ENCODE measurements at places on chromosomes 11 and 22.
A peak's percentile ranks its signal among the peaks of the same experiment; 100 is the strongest.

DNA sequence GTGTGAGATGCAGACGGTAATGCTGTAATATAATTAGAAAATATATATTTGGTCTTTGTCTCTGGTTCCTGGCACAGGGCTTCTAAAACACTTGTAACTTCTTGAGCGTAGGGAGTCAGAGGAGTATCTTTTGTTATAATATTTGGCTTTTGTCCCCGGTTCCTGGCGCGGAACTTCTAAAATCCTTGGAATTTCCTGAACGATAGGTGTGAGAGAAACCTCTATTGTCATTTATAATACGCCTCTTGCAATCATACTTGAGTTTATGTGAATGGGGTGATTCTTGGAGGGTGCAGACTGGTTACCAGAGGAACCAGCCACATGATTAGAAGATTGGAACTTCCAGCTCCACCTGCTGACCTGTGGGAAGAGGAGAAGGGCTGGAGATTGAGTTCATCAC, 54.1 kb upstream of the ZBED5 start:
- no peaks in the 10 kb centered on the region for H3K27me3 ChIP-seq
- no peak overlapping the region for H3K27ac ChIP-seq
- DNase-seq = no peak
- H3K36me3 ChIP-seq = no peaks in the 10 kb centered on the region

GRCh38 chr11:110293389-110293788, 3.0 kb downstream of the RDX start:
- H3K27me3 ChIP-seq = no peaks in the 10 kb centered on the region
- H3K4me3 ChIP-seq = peak overlapping the region; percentile 80
- H3K27ac ChIP-seq = no peak overlapping the region
- H3K4me1 ChIP-seq = peaks cover 73% of the 10 kb centered on the region

GRCh38 chr11:132168344-132168981, 798.0 kb downstream of the NTM start:
- H3K27ac ChIP-seq = no peak overlapping the region
- no peaks in the 10 kb centered on the region for H3K4me1 ChIP-seq
- H3K36me3 ChIP-seq = no peaks in the 10 kb centered on the region
- DNase-seq = no peak
- no peaks in the 10 kb centered on the region for H3K27me3 ChIP-seq
- no peak overlapping the region for H3K4me3 ChIP-seq

DNA sequence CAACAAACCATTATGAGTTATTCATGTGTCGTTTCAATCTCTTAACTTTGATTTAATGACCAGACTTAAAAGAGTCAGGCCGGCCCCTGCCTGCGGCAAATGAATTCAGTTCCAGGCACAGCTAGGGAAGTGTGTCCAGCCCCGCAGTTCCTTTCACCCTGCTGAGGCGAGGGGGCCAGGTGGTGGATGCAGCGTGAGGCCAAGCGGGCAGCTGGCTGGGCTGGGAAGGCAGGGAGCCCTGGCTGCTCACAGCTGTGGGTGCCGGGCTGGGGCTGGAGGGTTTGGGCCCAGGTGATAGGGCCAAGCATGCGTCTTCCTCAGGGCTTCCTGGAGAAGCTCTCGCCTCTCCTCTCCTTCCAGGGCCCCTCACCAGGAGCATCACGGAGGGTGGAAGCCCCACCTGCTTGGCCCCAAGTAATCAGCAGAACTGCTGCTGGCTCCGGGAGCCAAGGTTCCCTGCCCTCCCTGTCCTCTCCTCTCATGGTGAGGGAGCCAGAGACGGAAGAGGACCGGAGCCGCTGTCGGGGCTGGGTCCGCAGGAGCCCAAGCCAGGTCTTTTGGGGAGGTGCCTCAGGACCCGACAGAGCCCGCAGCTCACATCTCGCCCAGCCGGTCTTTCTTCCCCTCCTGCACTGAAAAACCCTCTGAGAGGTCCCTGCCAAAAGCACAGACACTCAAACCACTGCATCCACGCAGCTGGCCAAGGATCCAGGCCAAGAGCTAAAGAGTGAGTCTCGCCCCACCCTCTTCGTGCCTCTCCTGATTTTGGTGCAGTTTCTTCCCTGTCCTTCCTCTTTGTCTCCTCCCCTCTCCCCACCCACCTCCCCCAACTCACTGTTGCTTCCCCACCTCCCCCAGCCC, 97.0 kb downstream of the ST3GAL4 start:
- H3K36me3 ChIP-seq = no peaks in the 10 kb centered on the region
- peaks cover 4% of the 10 kb centered on the region for H3K4me1 ChIP-seq
- no peak overlapping the region for H3K4me3 ChIP-seq

DNA sequence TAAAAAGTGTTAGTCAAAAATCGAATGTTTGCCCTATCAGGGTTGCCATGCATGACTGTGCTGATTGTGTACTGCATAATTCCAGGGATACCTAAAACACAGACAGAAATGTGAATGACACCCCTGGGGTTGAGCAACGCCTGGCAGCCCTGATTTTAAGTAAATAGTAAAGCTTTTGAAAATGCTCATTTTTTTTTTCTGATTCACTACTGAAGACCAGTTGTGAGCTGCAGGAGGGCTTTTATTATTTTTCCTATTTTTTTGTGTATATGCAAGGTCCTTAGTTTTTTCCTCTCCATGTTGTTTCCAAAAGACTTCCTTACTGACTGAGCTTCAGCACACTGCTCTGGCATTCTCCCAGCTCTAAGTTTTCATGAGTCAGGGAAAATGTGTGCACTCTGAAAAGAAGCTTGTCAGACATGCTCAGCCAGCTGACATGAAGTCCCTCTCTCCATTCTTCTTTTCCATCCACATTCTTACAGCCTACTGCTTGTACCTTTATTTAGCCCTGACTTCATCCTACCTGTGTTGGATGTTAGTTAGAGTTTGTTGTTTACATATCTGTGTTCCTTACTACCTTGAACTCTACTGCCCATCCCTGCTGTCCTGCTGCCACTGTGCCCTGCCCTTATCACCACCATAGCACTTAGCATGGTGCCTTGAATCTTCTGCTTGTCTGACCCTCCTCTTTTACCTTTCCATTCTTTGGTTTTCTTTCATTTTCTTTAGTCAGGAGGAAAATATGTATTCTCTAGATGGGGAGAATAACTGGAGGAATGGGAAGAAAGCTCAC, 79.5 kb downstream of the HORMAD2 start:
- H3K36me3 ChIP-seq = no peaks in the 10 kb centered on the region
- no peak overlapping the region for H3K27ac ChIP-seq
- no peak for DNase-seq

DNA sequence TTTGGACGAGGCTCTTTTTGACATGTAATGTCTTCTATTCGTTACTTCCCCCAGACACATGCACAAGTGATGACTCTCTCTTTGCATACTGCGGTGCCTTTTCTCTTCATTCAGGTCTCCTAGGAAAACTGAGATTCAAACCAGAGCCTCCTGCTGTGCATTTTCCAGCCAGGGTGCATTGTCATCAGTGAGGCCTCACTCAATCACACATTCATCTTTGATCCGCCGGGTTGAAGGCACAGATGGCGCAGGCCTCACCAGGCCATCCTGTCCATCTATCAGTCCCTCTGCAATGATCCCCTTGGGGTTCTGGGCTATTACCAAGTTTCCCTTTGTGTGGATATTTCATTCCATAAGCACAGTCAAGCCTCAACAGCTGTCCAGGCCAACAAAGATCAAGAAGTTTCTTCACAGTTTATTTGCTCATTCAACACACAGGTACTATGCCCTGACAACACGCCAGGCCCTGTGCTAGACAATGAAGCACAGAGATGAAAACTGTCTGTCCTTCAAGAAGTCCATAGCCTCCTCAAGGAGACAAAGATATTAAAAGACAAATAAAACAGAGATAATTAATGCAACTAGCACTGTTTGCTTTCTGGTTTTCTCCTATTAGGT, 107.8 kb downstream of the LARGE1 start:
- no peak overlapping the region for H3K27ac ChIP-seq
- peaks cover 15% of the 10 kb centered on the region for H3K4me1 ChIP-seq
- no peaks in the 10 kb centered on the region for H3K27me3 ChIP-seq
- no peak for DNase-seq
- no peak overlapping the region for H3K4me3 ChIP-seq

DNA sequence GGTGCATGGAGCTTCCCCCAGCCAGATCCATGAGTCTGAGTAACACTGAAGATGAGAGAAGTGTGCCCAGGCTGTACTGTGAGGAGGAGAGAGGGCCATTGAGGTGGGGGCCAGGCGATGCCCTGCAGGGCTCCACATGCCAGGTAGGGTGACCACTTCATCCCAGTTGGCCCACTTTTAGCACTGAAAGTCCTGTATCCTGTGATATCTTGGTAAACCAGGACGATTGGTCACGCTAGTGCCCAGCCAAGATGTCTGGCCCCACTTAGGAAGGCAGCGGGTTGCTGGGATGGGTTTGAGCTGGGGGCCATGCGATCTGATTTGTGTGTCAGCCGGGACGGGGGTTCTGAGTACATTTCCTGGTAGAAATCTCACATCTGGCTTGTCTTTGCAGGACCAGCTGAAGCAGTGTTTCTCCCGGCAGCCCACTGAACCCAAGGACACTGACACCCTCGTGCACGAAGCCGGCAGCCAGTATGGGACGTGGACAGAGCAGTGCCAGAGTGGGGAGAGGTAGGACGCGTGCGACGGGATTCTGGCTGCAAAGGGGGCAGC, 29.2 kb upstream of the CRYBB3 start:
- no peak for DNase-seq
- no peaks in the 10 kb centered on the region for H3K4me1 ChIP-seq
- H3K27ac ChIP-seq = no peak overlapping the region
- H3K36me3 ChIP-seq = peaks cover 14% of the 10 kb centered on the region
- no peak overlapping the region for H3K4me3 ChIP-seq
- no peaks in the 10 kb centered on the region for H3K27me3 ChIP-seq

DNA sequence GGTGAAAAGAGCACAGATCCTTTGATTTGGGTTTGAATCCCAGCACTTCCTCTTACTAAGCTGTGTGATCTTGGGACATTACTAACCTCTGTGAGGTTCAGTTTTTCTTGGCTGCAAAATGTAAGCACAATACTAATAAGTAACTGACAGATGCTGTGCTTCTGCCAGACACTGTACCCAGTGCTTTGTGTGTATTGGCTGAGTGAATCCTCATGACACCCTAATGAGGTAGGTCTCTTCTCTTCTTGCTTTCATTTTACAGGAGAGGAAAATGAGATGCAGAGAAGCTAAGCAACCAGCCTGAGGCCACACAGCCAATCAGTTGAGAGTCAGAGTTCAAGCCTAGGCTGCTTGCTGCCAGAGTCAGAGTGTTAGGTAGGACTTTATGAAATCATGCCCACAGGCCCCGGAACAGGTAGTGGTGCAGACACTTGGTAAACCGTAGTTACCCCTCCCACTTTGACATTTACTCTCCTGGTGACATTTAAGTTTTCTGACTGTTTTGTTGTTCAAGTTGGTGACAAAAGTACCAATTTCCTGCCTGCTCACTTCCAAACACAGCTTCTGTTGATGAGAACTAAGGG, 21.2 kb downstream of the PTPRJ start:
- peak; percentile 72 for DNase-seq
- H3K4me1 ChIP-seq = peaks cover 89% of the 10 kb centered on the region
- no peaks in the 10 kb centered on the region for H3K27me3 ChIP-seq
- no peak overlapping the region for H3K4me3 ChIP-seq
- H3K36me3 ChIP-seq = no peaks in the 10 kb centered on the region
- peak overlapping the region; percentile 44 for H3K27ac ChIP-seq

GRCh38 chr11:119755356-119756071, 26.5 kb upstream of the NECTIN1 start:
- no peaks in the 10 kb centered on the region for H3K36me3 ChIP-seq
- H3K27me3 ChIP-seq = peaks cover 3% of the 10 kb centered on the region
- H3K27ac ChIP-seq = no peak overlapping the region
- no peaks in the 10 kb centered on the region for H3K4me1 ChIP-seq
- no peak for DNase-seq
- H3K4me3 ChIP-seq = no peak overlapping the region

GRCh38 chr11:10067629-10068300, 226.3 kb downstream of the SBF2 start:
- no peaks in the 10 kb centered on the region for H3K4me1 ChIP-seq
- H3K36me3 ChIP-seq = no peaks in the 10 kb centered on the region
- no peak overlapping the region for H3K27ac ChIP-seq
- no peaks in the 10 kb centered on the region for H3K27me3 ChIP-seq
- H3K4me3 ChIP-seq = no peak overlapping the region

DNA sequence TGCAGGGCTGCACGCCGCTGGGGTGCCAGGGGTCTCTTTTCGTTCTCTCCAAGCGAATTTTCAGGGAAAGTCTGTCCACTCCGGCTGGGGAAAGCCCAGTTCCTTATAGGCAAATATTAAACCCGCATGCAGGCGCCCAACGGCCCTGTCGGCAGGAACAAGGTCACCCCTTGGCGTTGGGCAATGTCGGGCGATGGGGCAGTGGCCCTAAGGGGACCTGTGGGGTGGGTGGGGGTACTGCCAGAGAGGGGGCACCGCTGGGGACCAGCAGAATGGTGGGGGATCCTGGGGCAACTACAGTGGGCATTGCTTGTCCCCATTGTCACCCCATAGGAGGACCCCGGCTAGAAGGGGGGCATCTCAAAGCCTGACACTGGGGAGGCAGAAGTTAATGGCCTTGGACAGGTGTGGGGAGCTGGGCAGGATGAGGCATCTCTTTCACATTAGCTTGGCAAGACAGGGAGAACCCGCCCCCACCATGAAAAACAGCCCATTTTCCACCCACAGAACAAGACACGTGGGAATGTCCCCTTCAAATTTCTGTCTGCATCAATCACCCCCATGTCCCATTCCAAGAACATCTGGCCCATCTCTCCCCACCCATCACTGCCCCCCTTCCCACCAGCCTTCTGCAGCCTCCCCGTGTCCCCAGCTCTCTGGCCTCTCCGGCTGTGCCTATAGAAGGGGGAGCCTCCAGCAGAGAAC, 5.5 kb upstream of the IGF2 start:
- no peak overlapping the region for H3K4me3 ChIP-seq
- H3K4me1 ChIP-seq = peaks cover 23% of the 10 kb centered on the region
- no peak overlapping the region for H3K27ac ChIP-seq
- H3K36me3 ChIP-seq = no peaks in the 10 kb centered on the region
- DNase-seq = no peak

- peaks cover 5% of the 10 kb centered on the region for H3K36me3 ChIP-seq
- no peaks in the 10 kb centered on the region for H3K27me3 ChIP-seq
- H3K27ac ChIP-seq = no peak overlapping the region
- no peak overlapping the region for H3K4me3 ChIP-seq
- DNase-seq = peak; percentile 60
- peaks cover 8% of the 10 kb centered on the region for H3K4me1 ChIP-seq
These were observed 5.6 kb downstream of the CSTPP1 start for GRCh38 chr11:46942172-46942571.

DNA sequence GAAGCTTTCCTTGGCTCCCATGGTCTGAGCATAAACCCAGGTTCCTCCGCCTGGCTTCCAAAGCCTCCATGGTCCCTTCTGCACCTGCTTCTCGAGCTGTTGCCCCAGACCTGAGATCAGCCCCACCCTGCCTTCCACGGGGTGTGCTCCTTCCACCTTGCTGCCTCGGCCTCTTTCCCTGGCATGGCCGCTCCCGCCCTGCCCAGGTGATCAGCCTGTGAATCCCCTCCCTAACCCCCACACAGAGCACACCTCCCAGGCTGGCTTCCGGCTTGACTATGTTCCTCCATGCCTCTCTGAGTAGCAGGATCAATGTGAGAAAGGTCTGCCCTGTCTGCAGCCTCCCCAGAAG, 2.7 kb upstream of the PPP6R3 start:
- H3K4me1 ChIP-seq = peaks cover 19% of the 10 kb centered on the region
- no peak overlapping the region for H3K4me3 ChIP-seq
- H3K27me3 ChIP-seq = no peaks in the 10 kb centered on the region
- no peak for DNase-seq
